Activated CD4-positive, alpha-beta memory T cell treated with anti-CD3 and anti-CD28 coated beads for 36 hours (primary cell): ENCODE measurements at places on chromosomes 1 and 21. TPM values are rescaled to one million over a fixed set of nuclear protein-coding genes. Genes with fewer than 3 reads are reported as not detected.
A peak's percentile ranks its signal among the peaks of the same experiment; 100 is the strongest.

The S100A1 gene
- total RNA-seq, result not detected

- peak overlapping the region; percentile 48 for H3K4me3 ChIP-seq
- H3K36me3 ChIP-seq, result no peaks in the 10 kb centered on the region
- H3K4me1 ChIP-seq, result peaks cover 26% of the 10 kb centered on the region
- peak overlapping the region; percentile 49 for H3K27ac ChIP-seq
- H3K27me3 ChIP-seq, result peaks cover 35% of the 10 kb centered on the region
Observed at GRCh38 chr1:10939654-10940450, 72.6 kb upstream of the TARDBP start.

The CASZ1 gene
- total RNA-seq, result 6.3 TPM

The CGN gene
- total RNA-seq, result 1.4 TPM

DNA sequence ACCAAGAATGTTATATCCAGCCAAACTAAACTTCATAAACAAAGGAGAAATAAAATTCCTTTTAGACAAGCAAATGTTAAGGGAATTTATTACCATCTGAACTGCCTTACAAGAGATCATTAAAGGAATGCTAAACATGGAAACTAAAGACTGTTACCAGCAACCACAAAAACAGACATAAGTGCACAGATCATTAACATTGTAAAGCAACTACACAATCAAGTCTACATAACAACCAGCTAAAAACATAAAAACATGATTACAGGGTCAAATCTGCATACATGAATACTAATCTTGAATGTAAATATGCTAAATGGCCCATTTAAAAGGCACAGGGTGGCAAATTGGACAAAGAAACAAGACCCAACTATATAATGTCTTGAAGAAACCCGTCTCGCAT lies 211.0 kb upstream of the PBX1 start:
- no peaks in the 10 kb centered on the region for H3K4me1 ChIP-seq
- H3K27ac ChIP-seq, result no peak overlapping the region
- no peak overlapping the region for H3K4me3 ChIP-seq
- H3K36me3 ChIP-seq, result peaks cover 1% of the 10 kb centered on the region
- no peaks in the 10 kb centered on the region for H3K27me3 ChIP-seq
- DNase-seq, result no peak

DNA sequence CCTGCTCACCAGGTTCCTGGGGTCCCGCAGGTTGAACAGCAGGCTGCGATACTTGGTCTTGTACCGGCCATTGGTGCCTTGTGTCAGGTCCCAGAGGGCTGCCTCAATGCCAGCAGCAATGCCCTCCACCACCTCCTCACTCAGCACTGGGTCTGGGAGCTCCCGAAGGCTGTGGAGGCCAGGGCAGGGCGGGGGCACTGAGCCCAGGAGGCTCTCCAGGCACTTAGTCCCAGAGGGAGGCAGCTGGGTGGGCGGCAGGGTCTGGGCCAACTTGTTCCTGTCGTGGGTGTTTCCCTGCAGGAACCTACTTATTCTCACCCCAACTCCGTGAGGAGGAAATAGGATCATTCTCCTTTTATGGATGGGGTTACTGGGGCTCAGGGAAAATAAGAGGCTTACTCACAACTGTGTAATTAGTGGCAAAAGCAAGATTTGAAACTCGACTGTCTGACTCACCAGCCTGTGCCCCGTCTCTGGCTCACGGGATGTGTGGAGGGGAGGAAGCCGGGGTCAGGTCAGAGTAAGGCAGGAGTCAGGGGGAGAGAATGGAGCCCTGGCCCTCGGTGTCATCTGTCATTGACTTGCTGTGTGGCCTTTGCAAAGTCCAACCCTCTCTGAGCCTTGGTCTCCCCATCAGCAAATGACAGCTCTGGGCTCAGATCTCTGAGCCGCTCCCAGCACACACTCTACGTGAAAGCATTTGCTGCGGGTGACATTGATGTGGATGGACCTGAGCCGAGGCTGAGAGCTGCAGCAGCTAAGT lies 17.2 kb downstream of the SPOCD1 start:
- H3K4me1 ChIP-seq, result peaks cover 13% of the 10 kb centered on the region
- no peak overlapping the region for H3K4me3 ChIP-seq

The TFF2 gene
- total RNA-seq, result not detected

DNA sequence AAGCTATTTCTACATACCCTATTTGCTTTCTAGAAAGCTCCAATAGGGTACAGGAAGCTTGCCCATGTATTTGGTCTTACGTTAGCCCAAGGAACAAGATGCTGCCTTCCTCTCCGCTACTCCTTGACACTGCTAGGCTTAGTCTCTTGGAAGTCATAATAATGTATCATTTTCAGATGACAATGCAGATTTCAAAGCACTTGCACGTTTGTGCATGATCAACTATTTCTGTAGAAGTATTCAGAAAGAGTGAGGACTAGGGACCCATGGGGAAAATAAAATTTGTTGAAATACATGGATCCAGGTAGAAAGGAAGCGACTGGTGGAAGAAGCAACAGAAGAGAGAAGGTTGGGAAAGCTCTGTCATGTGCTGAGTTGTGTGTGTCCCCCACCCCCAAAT lies 211.8 kb upstream of the C1orf105 start:
- DNase-seq, result no peak
- peaks cover 10% of the 10 kb centered on the region for H3K4me1 ChIP-seq
- no peak overlapping the region for H3K27ac ChIP-seq

GRCh38 chr1:87052400-87052799 lies 138.0 kb downstream of the HS2ST1 start:
- no peaks in the 10 kb centered on the region for H3K27me3 ChIP-seq
- peaks cover 8% of the 10 kb centered on the region for H3K36me3 ChIP-seq
- no peak overlapping the region for H3K4me3 ChIP-seq
- H3K27ac ChIP-seq, result no peak overlapping the region
- peaks cover 14% of the 10 kb centered on the region for H3K4me1 ChIP-seq

The PDC gene
- total RNA-seq, result not detected

DNA sequence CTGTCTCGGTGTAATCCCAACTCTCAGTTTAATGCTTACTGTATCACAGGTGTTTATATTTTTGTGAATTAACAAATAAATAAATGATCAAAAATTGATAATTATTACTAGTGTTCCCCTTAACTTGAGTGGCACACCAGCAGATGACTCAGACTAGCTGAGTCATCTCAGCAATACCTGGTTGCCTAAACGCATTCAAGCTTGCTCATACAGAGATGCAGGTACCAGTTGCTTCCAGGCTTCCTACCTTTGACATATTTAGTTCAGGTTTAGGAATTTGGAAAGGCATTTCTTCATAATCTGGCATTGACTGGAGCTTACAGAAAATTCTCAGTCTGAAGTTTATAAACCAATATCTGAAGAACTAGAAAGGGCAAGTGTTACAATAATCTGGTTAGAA lies 78.9 kb upstream of the LMO4 start:
- peaks cover 23% of the 10 kb centered on the region for H3K27me3 ChIP-seq
- DNase-seq, result no peak
- no peaks in the 10 kb centered on the region for H3K36me3 ChIP-seq
- no peak overlapping the region for H3K27ac ChIP-seq

DNA sequence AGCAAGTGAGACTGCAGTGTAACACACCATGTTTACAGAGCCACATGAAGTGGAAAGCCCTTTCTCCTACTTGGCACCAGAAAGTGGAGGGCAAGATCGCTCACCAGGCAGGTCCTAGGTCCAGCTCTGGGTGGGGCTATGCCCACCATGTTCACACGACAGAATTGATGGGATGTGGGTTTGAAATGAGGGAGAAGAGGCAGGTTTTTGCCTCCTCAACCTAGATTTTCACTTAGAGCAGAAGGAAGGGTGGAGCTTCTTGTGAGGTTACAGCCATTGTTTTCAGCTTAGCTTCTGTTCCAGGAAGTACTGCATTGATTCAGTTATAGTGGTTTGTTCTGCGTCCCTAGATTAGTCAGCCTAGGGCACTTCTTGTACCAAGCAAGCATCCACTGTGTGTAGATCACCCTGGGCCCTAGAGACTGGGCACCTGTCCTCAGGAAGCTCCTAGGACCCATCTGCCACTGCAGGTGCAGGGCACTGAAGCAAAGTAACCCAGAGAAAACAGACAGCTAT lies 2.3 kb downstream of the CD53 start:
- H3K27ac ChIP-seq, result peak overlapping the region; percentile 99
- peak; percentile 83 for DNase-seq
- peaks cover 46% of the 10 kb centered on the region for H3K4me1 ChIP-seq
- H3K4me3 ChIP-seq, result peak overlapping the region; percentile 98
- H3K36me3 ChIP-seq, result peaks cover 42% of the 10 kb centered on the region

DNA sequence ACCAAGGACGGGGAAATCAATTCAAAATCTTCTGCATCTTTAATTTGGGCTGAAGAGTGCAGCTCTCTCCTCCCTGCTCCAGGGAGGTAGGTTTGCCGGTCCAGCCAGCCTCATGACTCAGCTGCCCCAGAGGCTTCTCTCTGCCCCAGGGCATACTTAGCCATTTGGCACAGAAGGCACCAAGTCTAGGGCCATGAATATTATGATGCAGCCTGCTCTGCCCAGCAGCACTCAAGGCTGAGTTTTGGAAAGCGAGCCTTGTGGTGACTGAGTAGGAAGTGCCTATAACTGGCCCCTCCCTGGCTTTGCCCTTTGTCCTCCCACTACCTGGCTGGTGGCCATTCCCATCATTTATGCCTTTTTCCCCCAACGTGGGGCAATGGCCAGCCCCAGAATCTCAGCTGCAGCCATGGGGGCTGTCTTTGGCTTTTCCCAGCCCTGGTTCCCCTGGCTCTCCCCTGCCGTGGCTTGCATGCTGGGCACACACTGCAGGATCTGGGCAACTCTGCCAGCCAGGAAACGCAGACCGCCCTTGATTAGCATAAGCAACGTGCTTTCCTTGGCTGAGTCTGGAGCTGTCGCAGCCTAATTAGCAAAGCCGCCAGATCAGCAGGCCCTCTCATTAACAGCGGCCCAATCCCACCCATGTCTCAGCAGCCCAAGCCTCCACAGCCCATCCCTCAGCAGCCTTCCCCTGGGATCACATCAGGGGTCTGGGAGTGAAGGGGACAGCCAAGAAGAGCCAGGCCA lies 258.6 kb upstream of the TMEM51 start:
- no peak for DNase-seq
- H3K27me3 ChIP-seq, result peaks cover 11% of the 10 kb centered on the region
- no peak overlapping the region for H3K27ac ChIP-seq
- H3K4me3 ChIP-seq, result no peak overlapping the region
- H3K36me3 ChIP-seq, result no peaks in the 10 kb centered on the region

- no peak for DNase-seq
- H3K4me3 ChIP-seq, result no peak overlapping the region
- H3K27me3 ChIP-seq, result no peaks in the 10 kb centered on the region
- peaks cover 1% of the 10 kb centered on the region for H3K36me3 ChIP-seq
Observed at GRCh38 chr1:240496941-240497340, 115.0 kb downstream of the GREM2 start.

- DNase-seq, result no peak
- H3K4me1 ChIP-seq, result no peaks in the 10 kb centered on the region
- no peak overlapping the region for H3K4me3 ChIP-seq
- peaks cover 14% of the 10 kb centered on the region for H3K27me3 ChIP-seq
- peaks cover 2% of the 10 kb centered on the region for H3K36me3 ChIP-seq
Observed at GRCh38 chr21:41251961-41252642, 64.5 kb upstream of the FAM3B start.

The NFASC gene
- total RNA-seq, result 0.24 TPM

The SPATA17 gene
- not detected for total RNA-seq

GRCh38 chr1:10867914-10868598 lies 71.6 kb upstream of the CASZ1 start:
- H3K27ac ChIP-seq, result no peak overlapping the region
- H3K4me1 ChIP-seq, result peaks cover 10% of the 10 kb centered on the region
- H3K4me3 ChIP-seq, result no peak overlapping the region

- no peaks in the 10 kb centered on the region for H3K4me1 ChIP-seq
- no peak overlapping the region for H3K4me3 ChIP-seq
- no peak overlapping the region for H3K27ac ChIP-seq
- H3K27me3 ChIP-seq, result peaks cover 15% of the 10 kb centered on the region
Observed at GRCh38 chr21:41961282-41961701, 7.5 kb upstream of the C2CD2 start.

DNA sequence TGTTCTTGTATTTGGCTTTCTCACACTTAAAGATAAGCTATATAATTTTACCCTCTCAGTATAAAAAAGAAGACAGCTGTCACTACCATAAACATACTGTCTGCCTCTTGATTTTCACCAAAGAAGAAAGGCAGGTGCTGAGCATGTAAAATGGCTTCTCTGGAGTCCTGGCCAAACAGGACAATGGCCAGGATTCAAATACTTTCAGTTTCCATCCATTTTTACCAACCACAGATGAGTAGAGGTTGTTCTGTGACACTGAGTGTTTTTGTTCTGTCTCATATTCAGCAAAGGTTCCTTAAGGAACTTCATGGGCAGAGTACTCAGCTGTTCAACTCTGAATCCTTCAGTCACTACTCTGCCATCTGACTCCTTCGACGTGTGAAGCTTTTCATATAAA lies 29.4 kb upstream of the RAB3GAP2 start:
- H3K27ac ChIP-seq, result no peak overlapping the region
- no peaks in the 10 kb centered on the region for H3K4me1 ChIP-seq
- DNase-seq, result no peak
- H3K4me3 ChIP-seq, result no peak overlapping the region
- peaks cover 2% of the 10 kb centered on the region for H3K27me3 ChIP-seq

The CNTN2 gene
- not detected for total RNA-seq

DNA sequence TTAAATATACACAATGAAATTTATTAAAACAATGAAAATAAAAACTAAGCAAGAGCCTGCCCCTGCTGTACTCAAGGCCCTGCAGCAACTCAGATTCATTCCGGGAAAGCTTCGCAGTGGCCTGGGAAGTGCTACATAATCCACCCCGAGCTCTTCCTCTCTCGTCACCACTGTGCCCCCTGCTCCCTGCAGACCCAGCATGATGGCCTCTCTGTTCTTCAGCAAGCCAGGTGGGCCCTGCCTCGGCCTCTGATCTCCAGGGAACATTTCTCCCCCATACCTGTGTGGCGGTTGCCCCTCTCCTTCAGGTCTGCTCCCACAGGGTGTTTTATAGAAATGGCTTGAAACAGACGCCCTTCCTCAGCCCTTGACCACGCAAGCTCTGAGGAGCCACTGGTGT lies 10.6 kb downstream of the RNF187 start:
- H3K4me1 ChIP-seq, result peaks cover 28% of the 10 kb centered on the region
- peaks cover 26% of the 10 kb centered on the region for H3K36me3 ChIP-seq

- DNase-seq, result no peak
- no peaks in the 10 kb centered on the region for H3K27me3 ChIP-seq
- H3K4me1 ChIP-seq, result no peaks in the 10 kb centered on the region
- H3K36me3 ChIP-seq, result no peaks in the 10 kb centered on the region
Observed at GRCh38 chr1:81213279-81213678, 587.5 kb upstream of the ADGRL2 start.

The HAO2 gene
- total RNA-seq, result not detected

DNA sequence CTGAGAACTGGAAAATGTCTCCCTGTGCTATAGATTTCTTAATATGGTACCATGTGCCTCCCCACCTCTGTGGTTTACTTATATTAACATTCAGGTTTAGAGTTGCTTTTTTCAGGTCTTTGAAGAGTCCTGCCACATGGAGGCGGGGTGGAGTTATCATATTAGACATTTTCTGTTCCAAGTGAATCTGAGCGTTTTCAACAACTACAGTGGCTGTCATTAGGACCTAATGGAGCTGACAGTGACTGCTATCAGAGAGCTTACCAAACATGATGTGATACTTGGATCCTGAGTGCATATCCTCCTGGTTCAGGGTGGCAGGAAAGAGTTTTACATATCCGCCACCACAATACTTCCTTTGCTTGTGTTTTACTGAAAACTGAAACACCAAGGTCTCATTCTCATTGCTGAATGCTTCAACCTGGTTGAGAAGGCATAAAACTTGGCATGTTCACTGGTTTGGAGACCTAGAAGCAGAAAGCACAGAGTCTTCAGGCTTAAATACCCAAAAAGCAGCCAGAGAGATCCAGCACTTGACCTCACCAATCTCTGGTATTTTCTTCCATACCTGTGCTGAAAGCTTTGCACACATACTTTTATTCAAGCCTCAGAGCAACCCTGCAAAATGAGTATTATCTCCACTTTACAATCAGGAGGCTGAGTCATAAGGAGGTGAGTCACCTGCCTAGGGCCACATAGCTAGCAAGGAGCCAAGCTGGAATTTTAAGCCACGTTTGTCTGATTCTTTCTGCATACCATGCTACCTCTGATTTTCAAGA lies 47.4 kb upstream of the OSBPL9 start:
- H3K27ac ChIP-seq, result peak overlapping the region; percentile 82
- H3K4me3 ChIP-seq, result no peak overlapping the region
- H3K4me1 ChIP-seq, result peaks cover 26% of the 10 kb centered on the region
- no peaks in the 10 kb centered on the region for H3K36me3 ChIP-seq
